Cardiac fibroblast (primary cell): ENCODE measurements at places on chromosomes 11 and 22.

GRCh38 chr22:24068717-24069297 lies 57.7 kb downstream of the CABIN1 start:
- DNase-seq = no peak

DNA sequence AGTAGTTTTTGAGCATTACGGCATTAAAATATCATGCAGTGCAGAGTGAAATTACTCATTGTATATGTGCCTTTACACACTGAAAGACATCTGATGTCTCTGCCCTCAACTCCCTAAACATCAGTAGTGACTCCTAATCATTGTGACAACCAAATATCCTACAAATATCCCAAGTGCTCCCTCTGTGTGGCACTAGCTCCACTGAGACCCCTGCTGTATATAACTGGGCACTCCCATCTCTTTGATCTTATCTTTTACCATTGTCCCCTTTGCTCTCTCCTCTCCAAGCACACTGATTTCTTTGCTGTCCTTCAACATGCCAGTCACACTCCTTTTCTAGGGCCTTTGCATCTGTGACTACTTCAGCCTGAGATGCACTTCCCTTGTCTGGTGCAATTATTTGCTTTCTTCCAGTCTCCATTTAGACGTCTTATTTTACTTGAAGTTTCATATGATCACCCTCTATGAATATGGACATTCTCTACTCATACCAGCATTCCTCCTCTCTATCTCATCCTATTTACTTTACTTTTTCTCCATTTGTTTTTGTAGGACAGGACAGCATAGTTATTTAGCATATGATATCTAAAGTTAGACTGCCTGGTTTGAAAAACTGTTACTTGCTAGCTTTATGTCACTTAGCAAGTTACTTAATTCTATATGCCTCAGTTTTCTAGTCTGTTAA lies 2.4 kb downstream of the SLC5A12 start:
- DNase-seq = no peak

DNA sequence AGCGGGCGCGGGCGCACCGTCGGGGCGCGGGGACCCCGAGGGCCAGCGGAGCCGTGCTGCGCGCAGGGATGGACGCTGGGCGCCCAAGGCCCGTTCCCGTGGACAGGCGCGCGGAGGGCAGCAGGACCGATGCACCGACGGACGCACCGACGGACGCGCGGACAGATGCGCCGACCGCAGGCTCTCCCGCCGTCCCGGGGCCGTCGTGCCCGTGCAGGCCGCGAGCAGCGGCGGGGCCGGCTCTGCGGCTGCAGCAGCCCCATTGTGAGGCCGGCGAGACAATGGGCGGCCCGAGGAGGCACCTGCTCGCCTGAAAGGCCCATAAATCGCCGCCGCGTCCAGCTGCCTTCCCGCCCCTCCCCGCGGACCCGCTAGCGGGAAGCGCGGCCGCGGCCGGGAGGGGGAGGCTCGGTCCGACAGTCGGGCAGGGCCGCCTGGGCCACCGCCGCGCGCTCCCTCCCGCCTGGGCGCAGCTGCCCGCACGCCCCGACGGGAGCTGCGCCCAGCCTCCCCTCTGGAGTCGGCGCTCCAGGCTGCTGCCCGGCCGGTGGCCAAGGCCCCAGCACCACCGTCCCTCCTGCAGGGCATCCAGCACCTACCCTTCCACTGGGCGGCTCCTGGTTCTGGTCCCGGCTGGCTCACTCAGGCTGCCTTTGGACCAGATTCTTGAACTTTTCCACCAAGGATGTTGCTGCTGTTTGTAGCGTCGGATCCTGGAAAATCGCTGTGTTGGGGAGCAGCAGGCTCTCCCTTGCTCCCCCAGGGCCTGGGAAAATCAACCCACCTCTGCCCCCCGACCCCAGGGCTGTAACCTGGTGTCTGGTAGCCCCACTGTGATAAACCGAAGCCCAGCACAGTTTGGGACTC lies 15.8 kb downstream of the CDKN1C start:
- DNase-seq = no peak

- no peak for DNase-seq
Measured at GRCh38 chr22:41023299-41023623, 69.1 kb upstream of the EP300 start.

GRCh38 chr22:29039148-29039547 lies 22.5 kb downstream of the C22orf31 start:
- DNase-seq = no peak

GRCh38 chr11:59285716-59286260 lies 72.9 kb upstream of the OR5AN1 start:
- DNase-seq = no peak

- no peak for DNase-seq
Measured at GRCh38 chr11:84069048-84069447, 782.9 kb upstream of the CCDC90B start.

DNA sequence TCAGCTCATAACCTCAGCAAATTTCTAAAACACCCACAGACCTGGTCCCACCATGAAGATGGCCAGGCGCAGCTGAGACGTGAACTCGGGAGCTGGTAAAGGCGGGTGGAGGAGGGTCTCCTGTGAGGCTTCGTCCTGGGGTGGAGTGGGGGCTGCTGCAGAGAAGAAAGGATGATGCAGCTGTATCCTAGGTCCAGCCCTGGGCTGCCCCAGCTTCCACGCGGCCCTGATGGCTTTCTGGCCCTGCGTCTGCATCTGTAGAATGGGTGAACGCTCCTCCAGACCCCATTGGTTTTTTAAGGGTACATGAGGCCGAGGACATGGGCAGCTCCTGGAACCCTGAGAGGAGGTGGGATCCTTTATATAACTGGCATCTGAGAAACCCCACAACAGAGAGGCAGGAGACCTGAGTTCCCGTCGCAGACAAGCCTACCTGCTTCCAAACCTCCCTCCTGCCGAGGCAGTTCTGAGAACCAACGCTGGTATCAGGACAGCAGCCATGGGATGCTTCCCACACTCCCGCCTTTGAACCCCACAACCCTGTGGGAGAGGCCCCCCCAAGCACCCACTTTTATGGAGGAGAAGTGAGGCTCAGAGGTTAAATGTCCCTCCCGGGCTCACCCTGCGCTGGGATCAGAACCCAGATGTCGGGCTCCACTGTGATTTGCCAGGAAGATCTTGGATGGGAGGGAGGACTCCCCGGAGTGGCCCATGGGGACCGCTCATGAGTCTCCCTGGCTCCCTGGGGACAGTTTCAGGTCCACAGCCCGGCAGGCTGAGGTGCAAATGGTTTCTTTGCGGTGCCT lies 55.2 kb upstream of the FGF3 start:
- no peak for DNase-seq

GRCh38 chr11:57639321-57640067 lies 10.2 kb downstream of the YPEL4 start:
- peak; percentile 84 for DNase-seq

DNA sequence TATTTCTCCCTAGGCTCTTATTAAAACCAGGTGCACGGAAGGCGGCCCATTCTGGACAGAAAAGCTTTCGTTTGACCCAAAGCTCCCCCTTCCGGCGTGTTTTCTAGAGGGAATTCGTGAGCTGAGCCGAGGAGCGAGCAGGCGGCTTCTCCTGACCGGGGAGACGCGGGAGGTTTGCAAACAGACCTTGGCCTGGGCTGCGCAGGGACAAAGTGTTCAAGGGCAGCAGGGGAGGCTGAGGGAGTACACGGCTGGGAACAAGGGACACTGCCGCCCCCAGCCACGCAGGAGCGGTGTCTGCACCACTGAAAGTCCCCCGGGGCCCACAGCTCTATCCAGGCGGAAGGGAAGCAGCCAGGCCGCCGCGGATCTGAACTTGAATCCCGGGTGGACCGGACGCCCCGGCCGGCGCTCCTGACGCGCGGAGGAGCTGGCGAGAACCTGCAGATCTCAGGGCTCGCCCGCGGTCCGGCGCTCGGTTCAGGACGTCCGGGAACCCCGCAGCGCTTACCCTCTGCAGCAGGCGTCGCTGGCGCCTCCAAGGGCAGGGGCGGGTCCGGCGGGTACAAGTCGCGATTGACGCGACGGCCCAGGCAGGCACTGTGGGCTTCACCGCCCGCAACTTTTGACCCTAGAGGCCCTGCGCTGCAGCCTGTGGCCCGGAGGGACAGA lies 101.9 kb downstream of the WT1 start:
- peak; percentile 61 for DNase-seq

- no peak for DNase-seq
Measured at GRCh38 chr22:23090457-23090835, 20.1 kb downstream of the GNAZ start.

- no peak for DNase-seq
Measured at GRCh38 chr11:64316672-64317324, 561 bp downstream of the TRMT112 start.

DNA sequence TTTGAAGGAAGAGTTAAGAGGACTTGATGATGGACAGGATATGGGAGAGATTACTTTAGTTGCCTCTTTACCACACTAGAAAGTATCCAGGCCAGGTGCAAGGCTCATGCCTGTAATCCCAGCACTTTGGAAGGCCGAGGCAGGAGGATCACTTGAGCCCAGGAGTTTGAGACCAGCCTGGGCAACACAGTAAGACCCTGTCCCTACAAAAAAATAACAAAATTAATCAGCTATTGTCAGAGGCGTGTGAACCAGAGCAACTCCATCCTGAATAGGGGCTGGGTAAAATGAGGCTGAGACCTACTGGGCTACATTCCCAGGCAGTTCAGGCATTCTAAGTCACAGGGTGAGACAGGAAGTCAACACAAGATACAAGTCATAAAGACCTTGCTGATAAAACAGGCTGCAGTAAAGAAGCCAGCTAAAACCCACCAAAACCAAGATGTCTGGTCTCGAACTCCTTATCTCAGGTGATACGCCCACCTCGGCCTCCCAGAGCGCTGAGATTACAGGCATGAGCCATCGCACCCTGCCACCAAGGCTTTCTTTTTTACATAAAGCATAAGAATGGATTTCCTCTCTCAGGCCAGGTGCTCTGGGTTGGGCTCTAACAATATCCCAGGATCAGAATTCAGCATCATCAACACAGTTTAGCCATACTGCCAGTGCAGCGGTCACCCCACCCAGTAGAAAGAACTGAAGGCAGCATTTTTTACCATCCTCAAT lies 17.8 kb downstream of the PI4KA start:
- DNase-seq = no peak

DNA sequence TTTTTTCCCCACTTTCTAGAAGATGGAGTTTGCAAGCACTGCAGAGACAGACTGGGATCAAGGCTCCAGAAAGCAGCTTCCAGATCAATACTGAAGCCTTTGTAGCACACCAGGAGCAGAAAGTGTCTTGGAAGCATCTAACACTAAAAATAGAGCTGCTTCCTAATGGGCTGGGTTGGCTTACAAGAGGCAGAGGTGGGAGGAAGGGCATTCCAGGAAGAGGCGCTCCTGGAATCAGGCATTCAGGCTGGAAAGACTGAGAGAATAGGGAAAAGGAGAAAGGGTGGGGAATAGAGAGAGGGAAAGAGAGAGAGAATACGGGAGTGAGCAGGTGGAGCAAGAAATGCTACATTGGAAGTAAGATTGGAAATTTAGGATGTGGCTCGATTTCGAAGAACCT lies 395.9 kb downstream of the OPCML start:
- no peak for DNase-seq

DNA sequence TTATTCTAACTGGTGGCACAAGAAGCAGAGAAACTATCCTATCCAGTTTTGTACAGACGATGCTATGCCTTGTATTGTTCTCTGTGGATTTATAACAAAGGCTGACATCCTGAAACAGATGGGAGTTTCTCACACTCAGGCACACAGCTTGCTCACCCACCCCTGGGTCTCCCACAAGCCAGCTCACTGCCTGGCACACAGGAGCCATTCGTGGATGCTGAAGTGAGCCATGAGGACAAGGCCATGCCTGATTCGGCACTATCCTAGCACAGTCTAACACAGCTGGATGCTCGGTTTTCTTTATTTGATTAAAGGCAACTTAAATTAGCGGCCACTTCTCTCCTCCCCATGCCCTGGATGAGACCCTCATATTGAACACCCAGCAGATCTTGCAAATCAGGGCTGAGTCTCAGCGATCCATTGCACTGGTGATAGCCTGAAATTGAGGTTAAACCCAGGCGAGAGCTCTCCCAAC lies 25.7 kb upstream of the TMPRSS4 start:
- no peak for DNase-seq

DNA sequence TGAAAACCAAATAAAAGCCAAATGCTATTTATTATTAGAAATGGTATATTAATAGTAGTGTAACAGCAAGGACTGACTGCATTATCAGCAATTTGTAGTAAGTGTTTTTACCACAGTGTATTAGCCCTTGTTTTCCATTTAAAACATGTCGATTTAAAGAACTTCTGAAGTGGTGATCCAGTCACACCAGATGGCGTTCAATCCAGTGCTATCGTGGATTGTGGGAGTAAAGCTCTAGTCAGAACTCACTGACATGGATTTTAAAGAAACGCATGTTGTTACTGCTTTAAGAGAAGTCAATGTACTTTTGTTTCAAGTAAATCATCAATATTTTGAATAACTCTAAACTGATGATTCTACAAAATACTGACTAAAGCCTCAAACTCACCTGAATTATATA lies 51.1 kb downstream of the LARGE2 start:
- DNase-seq = no peak

GRCh38 chr11:62925745-62926679 lies 4.8 kb upstream of the CHRM1 start:
- no peak for DNase-seq

DNA sequence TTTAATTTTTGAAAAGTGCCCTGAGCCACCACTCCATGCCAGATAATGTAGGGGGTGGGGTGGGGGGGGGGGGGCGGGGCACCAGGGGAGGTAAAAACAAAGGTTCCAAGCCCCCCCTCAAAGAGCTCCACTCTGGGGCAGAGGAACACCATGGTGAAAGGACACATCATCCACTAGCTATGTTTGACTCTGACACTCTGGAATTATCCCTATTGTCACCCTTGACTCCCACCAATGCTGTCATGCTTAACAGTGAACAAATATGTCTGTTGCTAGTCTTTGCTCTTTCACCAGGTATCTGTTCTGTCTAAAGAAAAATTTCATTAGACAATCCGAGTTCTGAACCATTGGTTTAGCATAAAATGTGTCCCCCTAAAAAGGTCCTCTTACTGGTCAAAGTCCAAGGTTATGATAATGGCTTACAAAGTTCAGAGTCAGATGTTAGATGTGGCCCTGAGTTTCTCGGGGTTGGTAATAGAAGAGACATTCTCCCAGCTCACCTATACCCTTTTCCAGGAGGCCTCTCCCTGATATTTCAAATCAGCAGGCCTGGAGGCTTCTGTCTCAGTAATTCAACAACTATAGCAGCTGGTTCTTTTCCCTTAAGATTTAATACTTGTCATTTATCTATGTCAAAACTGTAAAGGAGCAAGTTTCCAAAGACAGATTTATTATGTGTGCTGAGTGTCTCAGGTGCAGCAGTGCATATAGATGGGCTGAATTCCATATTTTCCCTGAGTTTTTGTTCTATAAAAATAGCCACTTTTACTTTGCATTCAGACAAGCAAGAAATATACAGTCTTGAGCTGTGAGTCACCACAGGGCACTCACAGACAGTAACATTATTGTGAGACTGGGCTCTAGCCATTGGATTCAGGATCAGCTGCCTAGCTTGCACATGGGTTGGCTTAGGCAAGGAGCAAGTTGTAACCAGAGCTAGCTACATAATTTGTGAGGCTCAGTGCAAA lies 174.1 kb downstream of the CSNK2A3 start:
- DNase-seq = peak; percentile 49
